ENCODE measurements at places on chromosomes 6 and 20.

- DNase-seq = no peak
Observed at GRCh38 chr6:9346923-9347322, 911.6 kb upstream of the SLC35B3 start.

DNA sequence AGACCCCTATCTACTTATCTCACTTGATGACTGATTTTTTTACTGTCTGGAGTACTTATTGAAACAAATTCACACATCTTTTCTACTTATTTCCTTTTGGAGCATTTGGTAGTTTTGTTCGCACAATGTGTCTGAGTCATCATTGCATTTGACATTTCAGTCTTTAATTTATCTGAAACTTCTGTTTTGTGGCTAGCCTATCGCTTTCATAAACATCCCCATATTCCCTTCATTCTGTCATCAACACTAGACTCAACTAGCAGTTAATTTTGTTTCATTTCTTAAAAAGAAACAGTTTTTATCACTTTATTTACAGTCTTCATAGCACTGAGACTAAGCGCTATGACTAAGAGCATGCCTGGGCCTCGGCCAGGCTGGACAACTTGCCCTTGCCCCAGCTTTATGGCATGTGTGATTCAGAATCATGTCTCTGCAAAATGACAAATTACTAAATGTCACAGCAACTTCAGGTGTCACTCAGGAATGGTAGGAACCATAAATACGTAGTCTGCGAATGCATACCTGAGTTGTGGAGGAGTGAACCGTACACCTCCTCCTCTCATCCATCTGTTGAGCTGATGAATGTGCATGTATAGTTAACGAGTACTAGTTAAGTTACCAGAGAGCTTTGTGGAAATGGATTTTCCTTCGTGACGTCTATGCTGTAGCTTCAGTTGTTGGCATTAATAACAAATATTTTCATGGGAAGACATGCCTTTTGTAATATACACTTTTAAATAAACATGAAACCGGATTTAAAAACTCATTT, 16.2 kb downstream of the L3MBTL3 start:
- peak; percentile 92 for DNase-seq

DNA sequence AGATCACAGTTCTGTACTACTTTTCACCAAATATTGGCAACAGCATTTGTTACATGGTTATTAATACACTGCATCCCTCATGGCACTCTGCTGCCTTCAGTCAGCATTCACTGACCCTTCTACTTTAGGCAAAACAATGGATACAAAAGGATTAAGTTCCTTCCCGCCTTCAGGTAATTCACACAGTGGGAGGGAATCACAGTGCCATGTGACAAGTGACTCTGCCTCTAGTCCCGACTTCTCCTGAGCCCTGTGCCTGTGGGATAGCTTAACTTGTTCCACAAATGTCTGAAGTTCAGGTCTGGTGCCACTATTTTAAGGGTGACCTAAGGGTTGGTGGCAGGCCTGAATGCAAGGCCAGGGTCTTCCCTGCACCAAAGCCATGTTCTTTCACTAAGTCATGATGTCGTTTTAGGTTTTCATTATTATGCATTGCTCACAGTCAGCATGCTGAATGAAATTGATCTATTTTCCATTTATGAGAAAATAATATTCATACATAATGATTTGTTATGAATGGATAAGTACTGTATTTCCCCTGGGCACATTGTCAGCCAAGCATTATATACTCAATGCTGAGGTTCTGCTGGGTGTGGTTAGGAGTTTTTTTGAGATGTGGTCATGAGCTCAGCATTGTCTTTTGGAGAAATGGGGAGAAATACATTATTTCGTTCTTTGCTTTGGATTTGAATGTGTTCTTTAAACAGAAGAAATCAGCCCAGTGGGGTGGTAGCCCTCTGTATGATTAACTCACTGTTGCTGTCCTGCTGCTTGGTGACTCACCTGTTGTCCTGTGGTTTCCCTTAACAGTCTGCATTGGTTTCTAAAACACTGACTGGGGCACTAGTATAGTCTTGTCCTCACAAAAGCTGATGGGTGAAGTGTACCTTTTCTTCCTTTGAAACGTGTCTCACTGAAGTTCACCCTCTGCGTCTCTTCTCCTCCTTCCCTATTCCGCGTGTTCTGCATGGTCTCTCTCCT, 66.4 kb downstream of the AFDN start:
- peak; percentile 29 for DNase-seq

- no peak for DNase-seq
Observed at GRCh38 chr6:138278326-138278725, 60.0 kb upstream of the PBOV1 start.

DNA sequence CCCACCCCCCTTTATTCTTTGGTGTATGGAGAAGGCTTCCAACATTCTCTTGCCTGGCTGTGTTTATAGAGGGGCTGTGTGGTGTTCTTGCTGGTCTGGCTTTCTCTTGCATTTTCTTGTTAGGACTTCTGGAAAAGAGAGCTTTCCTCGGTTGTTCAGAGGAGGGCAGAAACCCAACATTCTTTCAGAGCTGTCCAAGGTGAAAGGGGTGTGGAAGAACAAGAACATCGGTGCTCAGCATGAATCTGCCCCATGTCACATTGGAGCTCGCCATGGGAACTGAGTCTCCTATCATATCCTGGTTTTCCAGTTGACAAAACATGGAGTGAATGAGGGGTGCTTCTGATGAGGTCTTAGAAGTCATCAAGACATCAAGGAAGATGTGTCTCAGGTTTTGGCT, 281.8 kb downstream of the RNF144B start:
- DNase-seq = no peak
